ENCODE measurements at places on chromosomes 4 and X.

- DNase-seq, result no peak
These were observed 14.5 kb downstream of the AFP start for GRCh38 chr4:73450398-73451004.

GRCh38 chrX:110983024-110983423, 113.0 kb upstream of the PAK3 start:
- no peak for DNase-seq

GRCh38 chr4:110309675-110310074, 111.3 kb upstream of the ELOVL6 start:
- no peak for DNase-seq

- DNase-seq, result no peak
These were observed 339.1 kb downstream of the GALNTL6 start for GRCh38 chr4:172152284-172152683.

GRCh38 chr4:182644683-182645050, 272.5 kb downstream of the DCTD start:
- no peak for DNase-seq

DNA sequence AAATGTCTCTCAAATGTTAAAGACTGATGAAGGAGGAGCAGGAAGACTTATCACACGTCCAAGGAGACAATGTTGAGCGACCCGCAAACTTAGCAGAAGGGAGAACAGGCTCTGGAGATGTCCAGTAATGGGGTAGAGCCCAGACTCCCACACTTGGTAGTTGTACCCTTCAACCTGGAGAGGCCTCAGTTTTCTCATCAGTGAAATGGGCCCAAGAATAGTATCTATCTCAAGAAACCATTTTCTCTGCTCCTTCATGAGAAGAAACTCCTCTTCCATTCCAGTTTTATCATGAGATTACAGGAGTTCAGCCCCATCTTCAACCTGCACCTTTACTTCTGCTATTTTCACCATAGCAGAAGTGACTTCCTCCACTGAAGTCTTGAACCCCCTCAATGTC, 169.9 kb downstream of the DHRSX start:
- no peak for DNase-seq

DNA sequence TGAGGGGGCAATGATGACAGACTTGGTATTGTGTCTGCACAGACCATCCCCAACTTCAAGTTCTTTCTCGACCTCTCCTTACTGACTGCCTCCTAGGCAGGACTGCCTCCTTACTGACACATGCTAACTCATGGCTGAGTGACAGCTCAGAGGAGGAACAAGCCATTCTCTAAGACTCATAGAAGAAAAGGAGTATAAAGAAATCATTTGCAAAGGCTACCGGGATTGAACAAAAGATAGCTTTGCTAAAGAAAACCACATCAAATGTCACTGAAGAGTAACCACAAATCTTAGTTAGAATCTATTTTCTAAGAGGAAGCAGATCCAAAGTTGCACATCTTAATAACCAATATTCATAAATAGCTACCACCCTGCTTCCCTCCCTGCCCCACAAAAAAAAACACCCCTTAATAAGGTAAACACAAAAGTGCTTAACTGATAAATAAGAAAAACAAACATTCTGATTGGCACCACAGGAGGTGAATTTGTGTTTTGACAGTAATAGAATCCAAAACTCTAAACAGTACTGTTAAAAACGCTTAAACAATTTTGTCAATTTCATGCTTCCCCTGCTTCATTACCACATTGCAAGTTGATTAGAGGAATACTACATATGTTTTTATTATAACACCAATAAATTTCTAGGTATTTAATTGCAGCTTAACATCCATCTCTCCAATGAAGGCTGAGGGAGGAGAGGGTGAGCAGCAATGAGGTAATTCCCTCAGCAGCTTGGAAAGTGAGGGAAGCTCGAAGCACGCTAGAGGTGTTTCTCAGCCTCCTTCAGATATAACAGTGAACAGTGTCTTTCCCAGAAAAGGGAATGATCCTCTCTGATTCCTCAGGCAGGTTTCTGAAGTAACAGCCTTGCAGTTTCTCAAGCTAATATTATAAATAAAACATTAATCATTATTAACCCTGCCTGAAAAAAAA, 160.0 kb downstream of the HNRNPD start:
- DNase-seq, result no peak

- no peak for DNase-seq
These were observed 8.8 kb upstream of the BMP2K start for GRCh38 chr4:78767350-78767749.

GRCh38 chr4:73729534-73730165, 10.7 kb upstream of the CXCL8 start:
- DNase-seq, result no peak

DNA sequence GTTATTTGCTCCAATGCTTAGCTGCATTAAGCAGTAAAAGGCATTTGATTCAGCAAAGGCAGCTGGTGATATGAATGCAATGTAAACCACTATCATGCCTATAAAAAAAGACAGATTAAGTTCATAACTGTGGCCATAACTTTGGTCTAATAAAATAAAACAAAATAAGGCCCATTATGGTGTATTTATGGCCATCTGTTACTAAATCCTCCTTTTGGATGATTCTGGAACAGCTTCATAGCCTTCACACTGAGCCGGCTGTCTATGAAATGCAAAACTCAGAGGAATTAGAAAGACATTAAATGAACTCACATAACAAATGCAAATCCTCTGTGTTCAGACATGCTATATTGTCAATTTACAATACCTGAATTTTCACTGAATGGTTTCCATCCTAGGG, 223.7 kb upstream of the FAT4 start:
- no peak for DNase-seq

GRCh38 chrX:129025376-129025775, 497.9 kb downstream of the SMARCA1 start:
- DNase-seq, result no peak

GRCh38 chrX:136306182-136306581, 5.4 kb downstream of the ADGRG4 start:
- no peak for DNase-seq

GRCh38 chrX:3963980-3964379, 250.5 kb upstream of the PRKX start:
- DNase-seq, result no peak

GRCh38 chr4:2402048-2402842, 16.2 kb downstream of the ZFYVE28 start:
- DNase-seq, result peak; percentile 27

- no peak for DNase-seq
These were observed 37.3 kb downstream of the WDR1 start for GRCh38 chr4:10079256-10079655.

- DNase-seq, result no peak
These were observed 25.4 kb upstream of the FAM47B start for GRCh38 chrX:34917146-34917545.

GRCh38 chr4:6617246-6617645, 23.2 kb upstream of the MRFAP1 start:
- no peak for DNase-seq

GRCh38 chrX:10119399-10119990, 37.3 kb upstream of the CLCN4 start:
- DNase-seq, result peak; percentile 37

- no peak for DNase-seq
These were observed 273.7 kb upstream of the NOCT start for GRCh38 chr4:138741766-138742377.

DNA sequence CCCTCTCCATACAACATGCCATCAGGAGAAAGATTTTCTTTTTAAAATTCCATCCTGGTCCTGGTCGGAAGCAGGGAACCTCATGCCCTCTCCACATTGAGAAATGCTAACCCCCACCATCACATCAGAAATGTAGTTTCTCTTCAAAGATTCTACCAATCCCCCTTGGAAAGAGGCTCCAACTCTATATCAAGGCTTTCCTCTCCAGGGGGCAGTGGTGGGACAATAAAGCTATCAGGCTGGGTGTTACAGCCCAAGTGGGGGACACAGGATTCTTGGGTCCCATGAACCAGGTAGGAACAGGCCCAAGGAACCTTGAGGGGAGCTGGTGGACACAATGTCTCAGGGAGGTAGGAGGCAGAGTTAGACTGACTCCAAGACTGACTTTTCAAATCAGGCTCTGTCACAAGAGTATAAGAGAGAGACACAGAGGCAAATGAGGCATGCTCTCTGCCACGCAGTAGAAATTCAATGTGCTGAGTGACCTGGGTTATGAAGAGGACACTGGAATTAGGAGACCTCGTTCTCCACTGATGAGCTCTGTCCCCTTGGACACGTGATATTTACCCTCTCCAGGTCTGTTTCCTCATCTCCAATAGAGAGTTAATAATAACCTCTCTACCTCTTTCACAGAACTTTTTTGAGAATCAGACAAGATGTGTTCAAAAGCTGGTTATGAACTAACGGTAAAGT, 4.5 kb downstream of the GJB1 start:
- no peak for DNase-seq

GRCh38 chrX:357693-358471, 28.8 kb downstream of the PPP2R3B start:
- peak; percentile 40 for DNase-seq

DNA sequence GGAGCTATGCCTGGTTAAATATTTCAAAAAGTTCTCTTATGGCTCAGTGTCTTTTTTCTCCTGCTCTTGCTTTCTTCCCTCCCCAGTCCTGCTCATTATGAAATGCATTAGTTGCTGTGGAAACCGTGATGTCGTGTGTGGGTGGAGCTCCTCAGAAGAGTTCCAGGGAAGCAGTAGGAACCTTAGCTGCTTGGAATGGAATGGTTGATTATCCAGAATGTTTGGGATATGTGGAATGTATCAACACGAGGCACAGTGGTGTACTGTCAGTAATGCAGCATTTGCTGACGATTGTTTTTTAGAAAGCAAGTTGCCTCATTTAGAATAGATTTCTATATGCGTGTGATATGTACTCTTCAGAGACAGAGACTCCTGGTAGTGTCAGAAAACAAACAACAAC, 333.2 kb downstream of the ARHGAP10 start:
- no peak for DNase-seq

DNA sequence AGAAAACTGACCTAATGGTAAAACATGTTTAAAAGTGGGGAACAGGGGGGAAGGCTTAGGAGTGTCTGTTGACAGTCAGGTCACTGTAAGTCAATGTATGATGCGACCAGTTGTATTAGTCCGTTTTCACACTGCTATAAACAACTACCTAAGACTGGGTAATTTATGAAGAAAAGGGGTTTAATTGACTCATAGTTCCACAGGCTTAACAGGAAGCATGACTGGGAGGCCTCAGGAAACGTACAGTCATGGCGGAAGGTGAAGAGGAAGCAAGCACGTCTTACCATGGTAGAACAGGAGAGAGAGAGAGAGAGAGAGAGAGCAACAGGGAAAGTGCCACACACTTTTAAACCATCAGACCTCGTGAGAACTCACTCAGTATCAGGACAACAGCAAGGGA, 13.0 kb upstream of the PLAC1 start:
- no peak for DNase-seq

- DNase-seq, result no peak
These were observed 1.4 kb upstream of the FAM53A start for GRCh38 chr4:1685235-1686150.

DNA sequence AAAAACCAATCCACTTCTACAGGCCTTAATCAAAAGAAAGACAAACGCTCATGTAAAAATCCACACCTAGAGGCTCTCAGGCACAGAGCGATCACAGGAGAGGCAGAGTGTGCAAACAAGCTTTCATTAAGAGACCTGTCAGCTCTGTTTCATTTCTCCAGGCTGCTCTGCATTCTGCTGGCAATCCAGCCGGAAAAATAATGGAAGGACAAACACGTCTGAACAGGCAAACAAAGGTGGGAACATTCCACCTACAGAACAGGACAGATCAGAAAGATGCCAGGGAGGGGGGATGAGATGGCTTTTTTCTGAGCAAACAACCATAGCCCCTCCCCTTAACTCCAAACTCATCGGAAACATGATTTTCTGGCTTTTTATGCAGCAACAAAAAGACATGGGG, 9.7 kb downstream of the SOD3 start:
- no peak for DNase-seq

GRCh38 chr4:48963042-48963679, 22.9 kb upstream of the CWH43 start:
- DNase-seq, result peak; percentile 63

DNA sequence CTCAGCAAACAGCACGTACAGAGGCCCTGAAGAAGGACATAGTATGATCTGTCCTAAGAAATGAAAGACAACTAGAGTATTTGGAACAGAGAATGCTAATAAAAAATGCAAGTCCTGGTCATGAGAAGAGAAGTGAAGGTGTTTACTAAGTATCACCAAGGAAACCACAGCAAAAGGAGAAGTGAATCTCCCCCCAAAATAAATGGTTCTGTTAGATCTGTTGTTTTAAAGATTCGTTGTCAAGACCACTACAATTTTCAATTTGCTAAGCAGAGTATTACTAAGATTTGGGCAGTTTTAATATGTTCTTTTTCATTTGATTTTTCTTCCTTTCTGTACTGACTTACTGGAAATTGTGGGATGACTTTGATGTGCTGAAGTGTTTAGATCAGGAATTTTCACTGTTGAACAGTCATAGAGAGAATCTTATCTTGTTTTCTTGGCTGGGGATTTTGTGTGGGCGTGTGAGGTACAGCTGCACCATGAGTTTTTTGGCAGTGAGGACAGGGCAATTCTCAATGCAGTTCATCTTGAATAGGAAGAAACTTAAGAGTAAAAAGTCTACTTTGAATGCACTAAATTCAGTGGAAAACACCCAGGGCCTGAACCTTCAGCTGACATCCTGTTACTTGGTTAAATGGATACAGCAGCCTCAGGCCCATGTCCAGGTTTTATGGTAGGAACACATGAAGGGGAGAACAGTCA, 132.2 kb downstream of the STIM2 start:
- DNase-seq, result no peak

DNA sequence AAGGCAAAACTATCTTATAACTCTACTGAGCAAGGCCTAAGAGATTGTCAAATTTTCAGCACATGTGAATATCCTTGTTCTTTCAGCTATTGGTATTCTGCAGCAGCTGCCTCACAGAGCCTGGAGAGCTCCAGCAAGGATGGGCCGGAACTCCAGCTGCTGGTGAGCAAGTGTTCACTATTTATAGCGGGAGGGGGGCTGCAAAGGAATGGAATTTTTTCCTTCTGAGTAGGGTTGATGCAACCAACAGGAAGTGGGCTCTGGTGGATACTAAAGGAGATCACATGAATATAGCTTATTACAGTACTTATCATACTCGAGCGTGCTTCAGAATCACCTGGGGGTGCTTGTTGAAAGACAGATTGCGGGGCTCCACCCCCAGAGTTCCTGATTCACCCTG, 20.2 kb upstream of the SETD7 start:
- DNase-seq, result no peak

All from stimulated activated CD4-positive, alpha-beta T cell treated with anti-CD3 and anti-CD28 coated beads, Interleukin-4, amount 100 ng/mL, for 1 hour (primary cell).